Stimulated activated CD8-positive, alpha-beta memory T cell treated with anti-CD3 and anti-CD28 coated beads, Interleukin-15, amount 100 ng/mL, for 4 hours (primary cell): ENCODE measurements at places on chromosomes 3 and 15.

DNA sequence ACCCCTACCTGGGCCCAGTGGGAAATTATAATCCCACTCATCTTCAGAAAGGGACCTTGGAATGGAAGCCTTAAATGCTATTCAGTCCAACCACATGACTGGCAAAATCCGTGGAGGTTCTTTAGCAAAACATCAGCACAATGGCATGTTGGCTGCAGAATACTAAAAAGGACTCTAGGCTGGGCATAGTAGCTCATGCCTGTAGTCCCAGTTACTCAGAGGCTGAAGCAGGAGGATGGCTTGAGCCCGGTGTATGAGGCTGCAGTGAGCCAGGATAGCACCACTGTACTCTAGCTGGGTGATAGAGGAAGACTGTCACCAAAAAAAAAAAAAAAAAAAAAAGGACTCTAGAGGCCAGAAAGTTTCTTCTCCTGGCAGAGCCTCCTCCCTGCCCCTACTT is 60.6 kb upstream of the RYK start:
- DNase-seq, result no peak

DNA sequence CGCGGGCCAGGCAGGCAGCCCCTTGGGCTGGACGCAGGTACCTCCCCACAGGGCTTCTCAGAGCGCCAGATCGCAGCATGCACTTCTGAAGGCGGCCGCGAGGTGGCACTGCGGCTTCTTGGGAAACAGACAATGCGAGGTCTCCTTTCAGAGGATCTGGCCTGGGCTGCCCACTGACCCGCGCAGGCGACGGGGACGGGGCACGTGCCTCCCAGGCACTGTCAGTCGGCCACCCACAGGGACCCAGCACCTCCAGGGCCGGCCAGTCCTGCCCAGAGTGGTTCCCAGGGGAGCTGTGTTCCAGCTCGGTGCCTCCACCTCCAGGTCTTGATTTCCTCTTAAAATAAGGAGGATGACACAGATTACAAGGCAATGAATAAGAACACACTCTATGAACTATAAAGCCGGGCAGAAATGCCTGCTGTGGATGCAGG is 24.4 kb upstream of the TXNRD3 start:
- peak; percentile 53 for DNase-seq

DNA sequence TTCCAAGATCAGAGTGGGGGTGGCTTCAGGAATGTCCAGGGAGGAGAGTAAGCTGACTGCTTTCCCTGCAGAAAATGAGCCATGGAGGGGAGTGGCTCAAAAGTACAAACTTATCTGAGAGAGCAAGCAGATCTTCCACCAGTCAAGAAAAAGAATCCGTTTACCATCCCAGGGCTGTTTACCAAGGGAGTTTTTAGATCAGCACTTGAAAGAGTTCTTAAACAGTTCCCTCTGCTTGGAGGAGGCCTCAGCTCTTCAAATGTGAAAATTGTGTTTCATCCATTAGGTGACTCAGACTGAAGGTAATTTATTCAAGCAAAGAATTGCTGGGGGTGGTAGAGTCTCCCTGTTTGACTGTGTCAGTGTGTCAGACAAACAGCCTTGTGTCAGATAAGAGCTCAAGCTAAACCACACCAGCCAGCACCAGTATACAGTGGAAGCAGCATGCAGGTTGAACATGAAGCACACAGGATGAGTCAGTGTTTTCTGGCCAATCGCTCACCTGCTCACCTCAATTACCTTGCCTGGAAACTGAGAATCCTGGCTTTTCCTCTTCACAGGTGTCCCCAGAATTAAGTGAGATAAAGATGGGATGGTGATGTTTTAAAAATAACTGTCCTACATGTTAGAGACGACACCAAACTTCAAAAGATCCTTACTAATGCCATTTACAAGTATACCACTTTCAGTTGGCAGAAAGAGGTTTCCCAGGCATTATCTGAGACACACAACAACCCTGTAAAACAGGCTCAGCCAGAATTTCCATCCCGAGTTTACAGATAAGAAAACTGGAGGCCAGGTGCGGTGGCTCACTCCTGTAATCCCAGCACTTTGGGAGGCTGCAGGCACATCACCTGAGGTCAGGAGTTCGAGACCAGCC is 21.7 kb downstream of the SH3BP5 start:
- DNase-seq, result no peak

GRCh38 chr3:59308684-59309083 is 258.9 kb upstream of the CFAP20DC start:
- no peak for DNase-seq

GRCh38 chr3:127260826-127261555 is 26.9 kb downstream of the PRR20G start:
- DNase-seq, result no peak

GRCh38 chr3:153567556-153567955 is 405.5 kb downstream of the RAP2B start:
- no peak for DNase-seq

GRCh38 chr3:134985864-134986715 is 191.0 kb downstream of the EPHB1 start:
- no peak for DNase-seq

DNA sequence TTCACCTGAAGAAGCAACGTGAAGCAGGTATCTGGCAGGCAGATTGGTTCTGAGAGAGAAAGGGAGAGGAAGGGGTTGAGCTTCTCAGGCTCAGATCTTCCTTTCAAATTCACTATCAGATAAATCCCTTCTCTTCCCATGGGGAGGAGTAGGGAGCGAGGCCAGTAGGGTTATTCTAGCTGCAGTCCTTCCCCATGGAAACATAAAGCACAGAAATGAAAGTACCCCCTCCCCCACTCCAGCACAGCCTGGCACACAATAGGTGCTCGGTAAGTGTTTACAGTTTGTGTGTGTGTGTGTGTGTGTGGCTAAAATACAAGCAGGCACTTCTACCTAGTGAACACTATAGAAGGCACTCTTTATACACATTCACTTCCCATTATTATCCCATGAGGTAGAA is 20.8 kb upstream of the VPS8 start:
- no peak for DNase-seq

- no peak for DNase-seq
Measured at GRCh38 chr3:45544717-45545296, 49.7 kb upstream of the LIMD1 start.

DNA sequence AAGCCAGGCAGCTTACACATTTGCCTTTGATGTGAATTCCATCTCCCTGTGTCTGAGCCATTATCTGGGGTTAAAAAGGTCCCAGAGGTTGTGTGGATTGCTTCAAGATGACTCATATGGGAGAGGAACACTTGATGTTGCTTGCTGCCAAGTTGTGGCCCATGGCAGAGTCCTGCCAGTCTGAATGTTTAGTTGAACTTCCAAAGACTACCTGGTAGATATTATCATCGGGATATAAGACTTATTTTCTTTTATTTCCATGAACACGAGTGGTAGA is 85.6 kb downstream of the TJP1 start:
- no peak for DNase-seq

DNA sequence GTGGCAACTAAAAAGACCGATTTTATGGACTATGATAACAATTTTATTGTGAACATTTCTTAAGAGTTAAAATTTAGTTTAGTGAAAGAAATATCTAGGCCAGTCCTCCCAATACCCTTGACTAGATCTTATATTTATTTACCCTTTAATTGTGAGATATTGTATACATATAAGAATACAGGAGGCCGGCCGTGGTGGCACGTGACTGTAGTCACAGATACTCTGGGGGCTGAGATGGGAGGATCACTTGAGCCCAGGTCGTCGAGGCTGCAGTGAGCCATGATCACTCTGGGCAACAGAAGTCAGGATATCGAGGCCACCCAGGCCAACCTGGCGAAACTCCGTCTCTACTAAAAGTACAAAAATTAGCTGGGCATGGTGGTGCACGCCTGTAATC is 756 bp upstream of the RMDN3 start:
- no peak for DNase-seq

DNA sequence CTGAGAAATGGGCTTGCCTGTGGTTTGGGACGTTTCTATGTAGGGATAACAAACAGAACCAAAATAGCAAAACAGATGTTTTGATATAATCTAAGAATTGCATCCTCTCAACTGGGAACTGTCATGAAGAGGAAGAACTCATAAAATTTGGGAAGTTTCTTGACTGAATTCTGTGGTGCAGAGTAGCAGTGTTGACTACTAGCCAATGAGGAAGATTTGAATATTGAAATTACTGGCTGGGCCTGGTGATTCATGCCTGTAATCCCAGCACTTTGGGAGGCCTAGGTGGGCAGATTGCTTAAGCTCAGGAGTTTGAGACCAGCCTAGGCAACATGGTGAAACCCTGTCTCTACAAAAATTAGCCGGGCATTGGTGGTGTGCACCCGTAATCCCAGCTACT is 42.2 kb downstream of the ZNF609 start:
- DNase-seq, result no peak

- no peak for DNase-seq
Measured at GRCh38 chr3:122952520-122952919, 75.0 kb downstream of the SEMA5B start.

- no peak for DNase-seq
Measured at GRCh38 chr3:127193341-127193740, 410 bp downstream of the PRR23E start.

GRCh38 chr3:184584464-184584891 is 22.9 kb downstream of the EPHB3 start:
- no peak for DNase-seq

GRCh38 chr3:165195241-165195639 is 944 bp downstream of the SLITRK3 start:
- no peak for DNase-seq

- DNase-seq, result no peak
Measured at GRCh38 chr15:75136758-75137157, 64.9 kb upstream of the C15orf39 start.

DNA sequence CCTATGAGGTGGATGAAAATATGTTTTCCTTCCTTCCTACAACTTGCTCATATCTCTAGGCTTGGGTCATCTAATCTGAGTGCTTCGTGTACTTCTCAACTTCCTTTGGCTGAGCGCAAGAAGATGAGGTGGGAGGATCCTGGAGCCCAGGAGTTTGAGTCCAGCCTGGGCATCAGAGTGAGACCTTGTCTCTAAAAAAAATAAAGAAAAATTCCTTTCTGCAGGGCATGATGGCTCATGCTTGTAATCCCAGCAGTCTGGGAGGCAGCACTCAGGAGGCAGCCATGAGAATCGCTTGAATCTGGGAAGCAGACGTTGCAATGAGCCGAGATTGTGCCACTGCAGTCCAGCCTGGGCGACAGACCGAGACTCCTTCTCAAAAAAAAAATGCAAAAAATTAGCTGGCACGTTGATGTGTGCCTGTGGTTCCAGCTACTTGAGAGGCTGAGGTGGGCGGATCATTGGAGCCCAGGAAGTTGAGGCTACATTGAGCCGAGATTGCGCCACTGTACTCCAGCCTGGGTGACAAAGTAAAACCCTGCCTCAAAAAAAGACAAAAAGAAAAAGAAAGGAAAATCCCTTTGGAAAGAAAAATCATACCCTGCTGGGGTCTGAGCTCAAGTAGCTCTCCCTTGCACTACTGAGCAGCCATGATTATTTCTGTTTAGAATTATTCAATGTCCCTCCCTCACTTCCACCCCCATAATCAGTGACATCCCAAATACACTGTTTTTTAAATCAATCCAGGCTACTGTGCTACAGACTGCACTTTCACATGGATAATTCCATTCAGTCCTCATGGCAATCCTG is 28.0 kb upstream of the RAB11A start:
- no peak for DNase-seq

GRCh38 chr3:126888186-126888760 is 94.6 kb upstream of the PLXNA1 start:
- no peak for DNase-seq

- DNase-seq, result no peak
Measured at GRCh38 chr3:32596909-32597369, 26.3 kb upstream of the DYNC1LI1 start.

DNA sequence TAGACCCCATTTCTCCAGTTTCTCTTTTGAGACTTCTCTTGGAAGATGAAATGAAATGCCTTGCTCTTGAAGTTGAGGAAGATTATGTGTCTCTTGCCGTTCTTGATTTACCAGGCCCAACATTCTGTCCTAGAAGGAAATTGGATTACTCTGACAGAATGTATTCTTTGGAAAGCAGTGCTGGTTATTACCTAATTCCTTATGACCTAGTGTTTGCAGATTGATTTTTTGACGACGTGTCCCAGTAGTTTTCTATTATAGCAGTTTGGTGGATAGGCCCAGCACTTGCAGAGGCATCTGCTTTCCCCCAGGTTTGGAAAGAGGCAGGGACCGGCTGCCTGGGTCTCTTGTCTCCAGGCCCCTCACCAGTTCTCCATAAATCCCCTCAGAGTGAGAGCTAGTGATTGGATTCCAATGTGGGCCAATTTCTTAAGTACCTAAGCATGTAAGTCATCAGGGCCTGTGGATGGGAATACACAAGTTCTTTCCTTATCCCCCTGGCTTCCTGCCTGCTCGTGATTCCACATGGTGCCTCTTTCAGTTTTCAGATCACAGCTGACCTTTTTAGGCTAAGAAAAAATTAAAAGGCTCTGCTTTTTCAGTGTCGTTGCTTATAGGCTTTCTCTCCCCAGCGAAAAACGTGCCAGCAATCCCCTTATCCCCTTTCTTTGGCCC is 50.2 kb downstream of the EPHB3 start:
- DNase-seq, result no peak

DNA sequence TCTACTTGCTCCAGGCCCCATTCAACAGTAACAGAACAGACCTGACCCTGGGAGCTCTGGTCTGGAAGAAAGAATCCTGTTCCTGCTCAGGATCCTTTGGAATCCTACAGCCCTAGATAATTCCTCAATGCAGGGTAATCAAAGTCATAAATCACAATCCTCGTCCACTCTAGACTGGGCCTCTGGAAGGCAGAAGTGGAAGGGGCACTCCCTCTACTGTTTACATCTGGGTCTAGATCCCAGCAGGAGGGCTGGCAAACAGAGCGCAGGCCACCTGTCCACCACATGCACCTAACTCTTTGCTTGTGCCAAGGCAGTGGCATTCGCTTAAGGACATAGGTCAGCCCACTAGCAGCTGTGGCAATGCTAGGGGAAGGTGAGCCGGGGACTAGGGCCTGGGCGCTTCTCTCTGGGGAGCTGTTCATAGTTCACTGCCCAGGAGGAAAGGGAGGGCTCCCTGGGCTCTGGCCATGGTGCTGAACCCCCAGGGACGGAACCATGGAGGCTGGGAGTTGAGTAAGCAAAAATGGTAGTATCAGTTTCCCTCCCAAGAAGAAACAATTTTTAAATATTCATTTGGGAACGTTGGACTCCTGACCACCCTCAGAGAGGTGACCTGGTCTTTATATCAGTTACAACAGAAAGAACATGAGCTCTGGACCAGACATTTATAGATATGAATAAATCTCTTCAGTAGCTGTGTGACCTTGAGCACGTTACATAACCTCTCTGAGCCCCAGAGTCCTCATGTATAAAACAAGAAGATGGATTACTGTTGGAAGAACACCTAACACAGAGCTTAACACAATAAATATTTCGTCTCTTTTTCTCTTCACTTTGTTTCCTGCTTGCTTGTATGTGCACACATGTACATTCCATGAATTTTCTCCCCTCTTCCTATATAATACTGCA is 90.2 kb downstream of the NTRK3 start:
- DNase-seq, result no peak

- DNase-seq, result no peak
Measured at GRCh38 chr3:77931255-77932009, 891.5 kb downstream of the ROBO2 start.

- no peak for DNase-seq
Measured at GRCh38 chr3:98440283-98440682, 22.7 kb upstream of the OR5K1 start.

- DNase-seq, result no peak
Measured at GRCh38 chr3:177521305-177521704, 324.0 kb upstream of the TBL1XR1 start.

- no peak for DNase-seq
Measured at GRCh38 chr3:156341831-156342416, 213.0 kb downstream of the SSR3 start.

GRCh38 chr15:68572921-68573320 is 5.9 kb upstream of the CORO2B start:
- DNase-seq, result no peak
